ENCODE measurements at places on chromosomes 3 and 15.
A peak's percentile ranks its signal among the peaks of the same experiment; 100 is the strongest.

- no peak for DNase-seq
Measured at GRCh38 chr3:124793054-124793739, 62.9 kb downstream of the UMPS start.

DNA sequence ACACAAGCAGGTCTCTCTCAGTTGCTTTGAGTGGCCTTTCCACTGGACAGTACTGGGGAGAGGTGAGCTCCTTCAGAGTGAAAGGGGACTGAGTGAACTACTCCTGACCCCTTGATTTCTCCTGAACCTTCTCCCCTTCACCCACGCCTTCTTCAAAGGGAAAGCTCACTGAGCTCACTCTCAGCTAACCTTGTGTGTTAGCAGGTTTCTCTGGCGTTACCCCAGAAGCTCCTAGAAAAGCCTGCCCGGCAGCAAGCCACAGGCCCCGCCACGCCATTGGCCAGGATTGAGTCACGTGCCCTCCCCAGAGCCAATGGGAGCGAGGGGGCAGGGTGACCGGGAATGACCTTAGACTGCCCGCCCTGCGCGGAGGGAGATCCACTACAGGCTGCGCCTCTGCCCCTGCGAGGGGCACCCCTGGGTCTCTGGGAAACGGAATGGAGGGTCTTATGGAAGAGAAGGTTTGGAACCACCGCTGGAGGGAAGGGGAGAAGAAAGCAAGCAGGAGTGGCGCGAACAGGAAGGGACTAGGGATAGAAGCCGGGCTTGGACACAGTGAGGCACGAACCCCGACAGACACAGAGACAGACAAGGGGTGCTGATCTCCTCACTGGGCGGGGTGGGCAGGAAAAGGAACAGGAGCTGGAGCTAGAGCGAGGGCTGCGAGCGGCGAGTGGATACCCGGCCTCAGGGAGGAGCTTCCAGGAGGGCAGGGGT, 17.4 kb upstream of the CLK3 start:
- peak; percentile 100 for DNase-seq

DNA sequence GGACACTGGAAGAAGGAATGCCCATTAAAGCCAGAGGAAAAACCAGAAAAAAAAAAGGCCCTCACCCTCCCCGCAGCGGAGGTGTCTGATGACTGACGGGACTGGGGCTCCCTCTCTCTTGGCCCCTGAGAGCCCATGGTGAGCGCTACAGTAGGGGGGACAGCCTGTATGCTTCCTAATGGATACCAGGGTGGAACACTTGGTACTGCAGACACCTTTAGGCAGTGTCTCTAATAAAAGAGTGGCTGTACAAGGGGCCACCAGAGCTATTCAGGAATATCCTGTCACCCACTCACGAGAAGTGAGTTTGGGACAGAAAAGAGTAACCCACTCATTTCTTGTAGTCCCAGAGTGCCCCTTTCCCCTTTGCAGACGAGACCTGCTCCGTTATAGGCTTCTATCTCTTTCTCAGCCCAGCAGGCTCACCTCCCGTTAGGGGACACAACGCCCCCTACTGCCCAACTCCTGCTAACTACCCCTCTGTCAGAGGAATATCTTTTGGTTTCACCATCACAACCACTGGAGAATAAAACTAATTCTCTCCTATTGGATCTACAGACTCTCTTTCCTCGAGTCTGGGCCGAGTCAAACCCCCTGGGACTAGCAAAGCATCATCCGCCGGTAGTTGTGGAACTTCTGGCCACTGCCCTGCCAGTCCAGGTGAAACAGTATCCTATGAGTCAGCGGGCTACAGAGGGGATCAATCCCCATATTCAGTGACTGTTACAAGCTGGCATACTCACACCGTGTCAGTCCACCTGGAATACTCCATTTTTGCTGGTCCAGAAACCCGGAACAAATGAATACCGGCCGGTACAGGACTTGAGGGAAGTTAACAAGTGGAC, 40.8 kb downstream of the ZBTB11 start:
- DNase-seq = peak; percentile 46

DNA sequence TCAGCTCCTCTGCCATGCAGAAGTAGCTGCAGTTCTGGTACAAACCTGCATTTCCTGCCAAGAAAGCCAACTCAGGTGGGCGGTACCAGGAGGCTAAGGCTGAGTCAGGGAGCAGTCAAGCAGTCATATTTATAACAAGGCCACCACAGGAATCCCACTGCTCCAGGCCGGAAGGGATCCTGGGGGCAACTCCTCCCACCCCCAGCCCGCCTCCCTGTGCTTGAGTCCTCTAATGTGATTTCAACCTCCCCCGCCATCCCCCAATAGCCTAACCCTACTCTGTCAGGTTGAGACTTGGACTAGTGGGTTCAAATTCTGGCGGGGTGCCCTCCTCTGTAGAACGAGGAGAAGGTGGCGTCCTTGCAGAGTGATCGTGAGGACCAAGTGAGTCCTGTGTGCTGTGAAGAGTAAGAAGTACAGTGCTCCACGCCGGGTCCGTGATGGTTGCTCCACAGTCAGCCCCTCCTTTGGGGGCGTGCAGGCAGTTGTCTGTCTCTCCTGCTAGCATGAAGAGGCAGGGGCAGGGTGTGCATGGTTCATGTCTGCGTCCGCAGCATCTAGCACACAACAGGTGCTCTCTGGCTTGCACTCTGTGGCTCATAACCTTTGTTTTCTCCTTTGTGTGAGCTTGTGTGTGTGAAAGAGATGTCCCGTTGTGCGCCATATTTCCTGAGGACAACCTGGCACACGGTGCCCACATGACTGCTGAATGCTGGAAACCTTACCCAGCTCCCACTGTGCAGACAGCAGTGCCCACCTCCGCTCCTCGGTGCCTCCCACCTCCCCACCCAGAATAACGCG, 78.3 kb downstream of the SMAD6 start:
- no peak for DNase-seq

DNA sequence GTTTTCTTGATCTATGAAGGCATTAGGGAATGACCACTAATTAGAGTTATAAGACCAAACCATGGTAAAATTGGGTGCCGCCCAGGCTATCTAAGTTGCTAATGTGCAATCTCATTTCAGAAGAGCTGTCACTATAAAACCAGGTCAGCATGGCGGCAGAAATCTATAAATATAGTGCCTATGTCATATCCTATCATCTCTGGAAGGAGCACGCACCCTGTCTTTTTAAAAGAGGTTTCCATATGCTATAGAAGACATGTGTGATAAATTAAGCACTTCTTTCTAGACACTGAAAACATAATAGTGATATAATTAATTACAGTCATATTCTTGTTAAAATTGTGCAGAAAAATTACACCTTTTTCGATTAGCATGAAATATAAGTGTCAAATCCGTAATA, 152.0 kb upstream of the MDFIC2 start:
- no peak for DNase-seq
